HL-60 (cell line): ENCODE measurements at places on chromosomes 12 and 14.

DNA sequence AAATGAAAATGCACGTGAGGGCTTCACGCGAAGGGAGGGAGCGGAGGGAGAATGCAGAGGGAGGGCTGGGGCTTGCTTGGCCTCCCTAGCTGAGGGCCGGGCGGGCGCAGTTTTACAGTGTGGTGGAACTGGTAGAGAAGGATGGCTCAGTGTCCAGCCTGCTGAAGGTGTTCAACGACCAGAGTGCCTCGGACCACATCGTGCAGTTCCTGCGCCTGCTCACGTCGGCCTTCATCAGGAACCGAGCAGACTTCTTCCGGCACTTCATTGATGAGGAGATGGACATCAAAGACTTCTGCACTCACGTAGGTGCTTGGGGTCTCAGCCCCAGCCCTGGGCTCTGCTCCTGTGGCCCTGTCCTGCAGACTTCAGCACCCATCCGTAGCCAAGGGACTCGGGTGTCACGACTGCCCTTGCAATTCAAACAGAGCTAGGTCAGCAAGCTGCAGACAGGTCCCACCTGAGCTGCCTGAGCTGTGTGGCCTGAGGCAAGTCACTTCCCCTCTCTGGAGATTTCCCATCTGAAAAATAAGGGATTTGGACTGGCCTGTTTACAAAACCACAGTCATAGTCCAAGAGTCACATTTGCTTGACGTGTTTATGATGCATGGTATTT is 18.4 kb downstream of the OTUB2 start:
- DNase-seq: no peak

- DNase-seq: no peak
Measured at GRCh38 chr12:52171950-52172512, 19.8 kb downstream of the KRT80 start.

GRCh38 chr14:43795600-43796228 is 711.4 kb downstream of the FSCB start:
- DNase-seq: no peak

DNA sequence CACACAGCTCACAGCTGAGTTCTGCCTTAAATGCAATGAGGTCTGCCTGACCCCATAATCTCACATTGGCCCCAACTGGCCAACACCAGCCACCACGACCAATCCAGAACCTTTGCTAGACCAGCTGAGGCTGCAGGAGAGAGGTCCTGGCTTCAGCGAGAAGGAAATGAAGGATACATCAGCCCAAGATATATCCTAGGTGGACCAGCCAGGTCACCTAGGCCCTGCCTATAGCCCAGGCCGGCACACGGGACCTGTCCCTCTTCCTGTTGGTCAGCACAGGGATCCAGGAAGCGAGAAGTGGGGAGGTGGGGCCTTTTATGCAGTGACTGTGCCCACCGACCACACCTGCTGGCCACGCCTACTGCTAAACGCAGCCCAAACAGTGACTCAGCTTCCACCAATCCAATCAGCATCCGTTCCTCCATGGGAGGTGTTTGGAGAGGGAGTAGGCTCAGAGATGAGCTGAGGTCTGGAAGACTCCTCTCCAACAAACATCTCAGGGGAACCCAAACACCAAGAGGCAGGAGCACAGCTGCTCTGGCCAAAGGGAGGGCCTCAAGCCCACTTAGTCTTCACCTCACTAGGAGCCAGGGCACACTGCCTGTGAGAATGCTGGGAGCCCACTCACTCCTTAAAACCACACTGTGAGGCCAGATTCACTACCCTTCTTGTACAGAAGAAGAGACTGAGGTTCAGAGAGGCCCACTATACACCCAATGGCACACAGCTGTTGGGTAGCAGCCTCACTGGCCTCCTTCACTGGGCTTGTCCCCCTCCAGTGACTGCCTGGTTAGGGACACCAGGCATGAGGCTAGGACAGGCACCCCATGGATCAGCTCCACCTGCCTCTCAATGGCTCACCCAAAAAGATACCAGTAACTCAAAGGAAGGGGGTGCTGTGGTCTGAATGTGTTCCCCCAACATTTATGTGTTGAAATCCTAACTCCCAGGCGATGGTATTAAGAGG is 51.3 kb upstream of the PPP2R5C start:
- DNase-seq: no peak
